ENCODE measurements at places on chromosomes 5 and 9.

DNA sequence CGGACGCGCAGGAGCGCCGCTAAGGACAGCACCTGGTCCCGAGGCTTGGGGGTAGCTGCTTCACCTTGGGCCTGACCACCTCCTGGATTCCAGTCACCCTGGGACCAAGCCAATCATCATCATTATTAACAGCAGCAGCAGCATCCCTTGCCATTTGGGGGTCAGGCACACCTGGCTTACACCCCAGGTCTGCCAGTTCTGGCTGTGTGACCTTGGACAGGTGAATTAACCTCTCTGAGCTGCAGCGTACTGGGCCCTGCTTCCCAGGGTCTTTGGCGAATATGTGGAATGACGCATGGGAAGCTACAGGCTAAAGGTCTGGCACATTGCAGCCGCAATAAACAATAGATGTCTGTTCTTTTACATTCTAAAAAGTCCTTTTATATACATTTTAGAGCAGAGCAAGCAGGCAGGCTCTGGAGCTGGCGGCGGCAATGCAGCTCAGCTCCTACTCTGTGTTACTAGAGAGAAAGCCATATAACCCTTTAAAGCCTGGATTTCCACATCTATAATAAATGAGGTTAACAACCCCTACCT lies 97.8 kb upstream of the CPLX2 start:
- DNase-seq = no peak

- no peak for DNase-seq
Measured at GRCh38 chr5:149839761-149840160, 104.8 kb downstream of the PDE6A start.

- no peak for DNase-seq
Measured at GRCh38 chr5:138942861-138943260, 67.7 kb upstream of the LRRTM2 start.

- DNase-seq = no peak
Measured at GRCh38 chr5:135488727-135489465, 36.7 kb upstream of the TIFAB start.
